ENCODE measurements at places on chromosomes 2 and 18. TPM values are rescaled to one million over a fixed set of nuclear protein-coding genes. Genes with fewer than 3 reads are reported as not detected.

DNA sequence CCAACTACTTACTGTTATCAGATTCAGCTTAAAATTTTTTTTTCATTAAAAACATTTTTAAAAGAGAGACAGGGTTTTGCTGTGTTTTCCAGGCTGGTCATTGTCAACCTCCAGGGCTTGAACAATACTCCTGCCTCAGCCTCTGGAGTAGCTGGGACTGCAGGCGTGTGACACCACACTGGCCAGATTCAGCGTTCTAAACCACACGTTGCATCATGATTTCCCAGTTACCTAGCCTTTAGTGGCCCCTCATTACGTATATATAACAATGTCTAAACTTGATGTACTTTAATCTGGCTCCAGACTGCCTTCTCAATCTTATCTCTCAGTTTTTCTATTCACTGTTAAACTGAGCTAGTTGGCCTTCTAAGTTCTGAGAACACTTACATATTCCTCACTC is 89.6 kb downstream of the COMMD1 start:
- DNase-seq = no peak

DNA sequence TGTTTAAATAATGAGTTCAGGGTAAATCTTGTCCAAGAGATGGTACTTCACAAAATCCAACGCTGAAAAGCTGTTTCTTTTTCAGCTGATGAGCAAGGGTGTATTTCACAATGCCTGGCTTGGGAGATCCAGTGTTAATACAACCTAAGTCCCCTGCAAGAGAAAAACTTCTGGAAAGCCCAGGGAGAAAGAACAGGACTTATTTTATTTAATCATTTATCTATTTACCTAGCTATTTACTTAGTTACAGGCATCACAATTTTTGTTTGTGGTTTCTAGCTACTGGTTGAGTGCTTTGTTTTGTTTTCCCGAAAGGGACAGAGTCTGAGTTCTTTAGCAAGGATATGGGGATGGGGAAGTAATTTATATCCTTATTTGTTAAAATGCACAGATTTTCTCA is 598.2 kb upstream of the SYT4 start:
- DNase-seq = no peak

GRCh38 chr18:49681387-49681786 is 119.5 kb downstream of the LIPG start:
- DNase-seq = no peak

- DNase-seq = peak; percentile 10
Measured at GRCh38 chr18:79644006-79644665, 35.5 kb upstream of the CTDP1 start.

GRCh38 chr18:68940039-68940438 is 142.2 kb downstream of the CCDC102B start:
- DNase-seq = no peak

NYAP2 gene
- total RNA-seq = not detected

DNA sequence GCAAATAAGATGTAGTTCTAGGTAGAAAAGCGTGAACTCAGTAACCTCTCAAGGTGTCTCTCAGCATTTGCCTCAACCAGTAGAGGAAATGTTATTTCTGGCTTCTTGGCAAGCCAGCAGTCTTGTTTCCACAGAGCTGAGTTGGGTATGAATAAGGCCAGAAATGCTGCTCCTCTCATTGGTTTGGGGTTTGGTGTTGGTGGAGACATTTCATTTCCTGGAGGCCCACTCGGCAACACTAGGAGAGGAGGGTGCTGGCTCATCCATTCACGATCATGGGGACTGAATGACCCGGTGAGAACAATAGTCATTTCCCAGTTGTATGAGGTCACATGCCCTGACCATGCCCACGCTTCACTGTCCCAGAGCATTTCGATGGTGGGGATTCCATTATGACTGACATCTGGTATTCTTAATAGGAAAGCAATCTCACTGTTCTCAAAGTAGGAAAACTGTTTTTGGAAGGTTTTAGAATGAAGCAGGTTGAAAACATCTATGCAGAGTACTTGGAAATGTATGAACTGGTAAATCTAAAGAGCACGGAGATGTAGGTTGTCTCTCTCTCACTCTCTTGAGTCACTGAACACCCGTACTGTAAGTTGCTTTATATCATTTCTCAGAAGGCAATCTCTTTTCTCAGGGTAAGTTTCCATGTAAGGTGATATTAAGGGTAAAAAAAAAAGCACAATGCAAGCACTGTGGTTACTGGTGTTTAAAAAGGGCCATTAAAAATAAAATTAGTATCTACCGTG is 37.1 kb upstream of the CTLA4 start:
- DNase-seq = no peak

PDE1A gene
- 1.4 TPM for total RNA-seq

- DNase-seq = peak; percentile 82
Measured at GRCh38 chr18:28802546-28802945, 625.6 kb upstream of the CDH2 start.

C1QL2 gene
- total RNA-seq = not detected

DNA sequence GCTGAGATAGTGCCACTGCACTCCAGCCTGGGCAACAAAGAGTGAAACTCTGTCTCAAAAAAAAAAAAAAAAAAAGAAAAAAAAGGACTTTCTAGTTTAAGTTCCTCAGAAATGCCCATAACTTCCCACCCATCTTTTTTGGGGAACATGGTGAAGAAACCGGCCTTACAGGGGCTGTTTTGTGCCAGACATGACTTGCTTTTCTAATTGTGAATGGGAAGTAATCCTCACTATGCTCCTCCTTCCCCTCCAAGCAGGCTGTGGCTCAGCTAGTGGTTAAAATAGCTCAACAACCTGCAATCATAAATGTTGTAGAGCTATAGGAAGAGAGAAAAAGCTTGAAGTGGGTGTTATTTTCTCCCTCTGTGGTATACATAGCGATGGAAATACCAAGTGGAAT is 34.1 kb upstream of the OLA1 start:
- DNase-seq = no peak

GRCh38 chr2:70141902-70142589 is 48.8 kb downstream of the C2orf42 start:
- no peak for DNase-seq

LBH gene
- 87.4 TPM for total RNA-seq

DNA sequence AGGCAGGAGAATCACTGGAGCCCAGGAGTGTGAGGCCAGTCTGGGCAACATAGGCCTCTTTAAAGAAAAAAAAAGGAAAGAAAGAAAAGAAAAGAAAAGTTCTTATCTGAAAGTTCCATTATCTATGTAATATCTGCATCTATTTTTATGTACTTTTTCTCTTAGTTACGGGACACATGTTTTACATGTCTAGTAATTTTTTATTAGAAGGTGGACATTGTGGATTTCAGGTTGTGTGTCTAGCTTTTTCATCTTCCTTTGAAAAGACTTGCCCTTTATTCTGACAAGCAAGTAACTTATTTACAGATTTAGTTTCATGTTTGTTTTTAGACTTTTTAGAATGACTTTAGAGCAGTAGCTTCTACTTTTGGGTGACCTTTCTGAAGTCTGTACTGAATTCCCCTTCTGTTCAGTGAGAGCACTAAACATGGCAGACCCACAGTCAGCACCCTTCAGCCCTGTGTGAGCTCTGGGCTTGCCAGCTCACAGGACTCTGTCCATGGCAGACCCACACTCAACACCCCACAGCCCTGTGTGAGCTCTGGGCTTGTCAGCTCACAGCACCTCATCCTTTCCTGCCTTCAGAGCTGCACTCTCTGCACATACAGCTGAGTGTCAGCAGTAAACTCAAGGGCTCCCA is 17.5 kb downstream of the TRAPPC12 start:
- no peak for DNase-seq

DNA sequence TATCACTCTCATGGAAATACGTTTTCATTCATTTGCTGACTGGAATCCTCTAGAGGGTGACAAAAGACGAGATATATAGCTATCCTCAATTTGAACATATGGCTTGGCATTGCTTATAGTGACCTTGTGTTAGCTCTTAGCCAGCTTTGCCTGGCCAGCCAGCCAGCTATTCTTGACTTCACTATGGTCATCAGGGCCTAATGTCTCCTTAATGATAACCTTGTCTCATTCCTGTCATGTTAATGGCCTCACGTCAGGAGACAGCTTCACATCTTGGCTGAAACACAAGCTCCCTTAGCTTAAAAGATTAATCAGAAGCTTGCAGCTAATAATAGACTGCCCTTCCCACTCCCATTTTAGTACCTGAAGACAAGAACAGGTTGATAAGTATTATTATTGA is 1517.5 kb upstream of the PIK3C3 start:
- no peak for DNase-seq
